Breast epithelium (tissue), 4 donors: ENCODE measurements at places on chromosomes 2 and 18.

DNA sequence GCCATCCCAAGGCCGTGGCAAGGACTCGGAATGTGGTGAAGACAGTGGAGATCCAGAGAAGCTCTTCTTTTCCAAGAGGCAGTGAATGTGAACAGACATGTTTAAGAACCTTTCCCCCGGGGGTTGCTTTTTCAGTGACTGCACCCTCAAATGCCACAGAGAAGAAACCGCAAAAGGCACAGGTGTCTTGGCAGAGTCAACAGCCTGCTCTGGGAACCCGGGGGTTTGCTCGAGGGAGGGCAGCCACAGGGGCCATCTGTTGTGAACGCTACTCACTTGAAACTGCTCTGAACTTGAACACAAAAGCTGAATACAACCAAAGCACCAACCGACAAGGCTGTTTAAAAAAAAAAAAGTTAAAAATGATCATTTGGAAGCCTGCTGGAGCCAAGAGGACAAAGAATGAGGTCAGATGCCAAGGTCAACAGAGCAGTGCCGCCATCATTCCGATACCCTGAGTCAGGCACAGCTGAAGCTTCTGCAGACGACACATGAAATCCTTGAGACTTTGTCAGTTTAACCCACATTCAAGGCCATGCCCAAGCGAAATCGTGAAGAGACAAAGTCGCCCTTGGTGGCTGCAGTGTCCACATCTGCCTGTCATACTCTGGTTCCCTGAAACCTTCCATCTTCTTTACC lies 47.4 kb downstream of the PSMG2 start:
- DNase-seq = no peak

DNA sequence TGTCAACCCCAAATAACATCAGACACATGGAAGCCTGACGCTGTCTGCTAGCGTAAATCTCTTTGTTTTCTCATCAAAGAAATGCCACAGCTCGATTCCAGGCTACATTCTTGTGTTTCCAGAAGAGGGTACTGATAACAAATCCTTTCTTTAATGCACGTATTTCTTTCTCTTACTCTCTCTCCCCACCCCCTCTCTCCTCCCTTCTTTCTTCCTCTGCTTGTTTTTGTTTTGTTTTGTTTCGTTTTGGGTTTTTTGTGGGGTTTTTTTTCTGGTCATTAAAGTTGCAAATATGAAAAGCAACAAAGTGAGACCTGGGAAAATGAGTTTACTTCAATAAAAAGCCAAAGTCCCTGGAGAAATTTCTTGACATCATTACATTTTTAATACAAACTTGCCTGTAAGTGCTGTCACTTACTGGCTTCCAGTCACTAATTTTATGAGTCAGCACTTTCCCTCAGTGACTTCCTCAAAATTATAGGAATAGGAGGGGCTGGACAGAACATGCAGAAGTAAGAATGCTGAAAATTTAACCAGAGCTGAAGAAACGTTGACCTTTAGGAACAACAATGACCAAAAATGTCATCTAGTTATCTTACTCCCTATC lies 106.7 kb upstream of the NABP1 start:
- DNase-seq = no peak

DNA sequence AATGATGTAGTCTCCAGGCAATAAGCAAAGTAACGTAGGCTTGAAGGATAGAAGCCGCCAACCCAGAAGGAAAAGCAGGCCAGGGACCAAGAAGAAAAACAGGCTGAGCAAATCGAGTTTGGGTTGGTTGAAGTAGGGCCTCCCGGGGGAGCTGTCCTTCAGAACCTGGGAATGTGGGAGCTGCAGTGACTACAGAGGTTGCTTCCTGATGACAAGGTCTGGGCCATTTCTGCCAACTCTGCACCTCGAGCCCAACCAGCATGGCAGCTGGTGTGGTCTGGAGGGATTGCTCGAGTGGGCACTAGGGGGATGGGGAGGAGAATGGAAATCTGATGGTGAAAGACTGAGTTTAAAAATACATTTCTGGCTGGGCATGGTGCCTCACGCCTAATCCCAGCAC lies 14.1 kb downstream of the ACMSD start:
- no peak for DNase-seq

GRCh38 chr2:164826293-164827243 lies 15.1 kb downstream of the COBLL1 start:
- peak; percentile 81 for DNase-seq

- DNase-seq = no peak
These were observed 86.9 kb downstream of the TRIB2 start for GRCh38 chr2:12803607-12804006.
